ENCODE measurements at places on chromosomes 7 and 10. TPM values are rescaled to one million over a fixed set of nuclear protein-coding genes. Genes with fewer than 3 reads are reported as not detected.

Gene GRK5
- total RNA-seq = 12.1 TPM

Gene TEX36
- not detected for total RNA-seq

Gene PTPN20
- total RNA-seq = 4.3 TPM

Gene NUDCD3
- 62.9 TPM for total RNA-seq

Gene IFIT3
- 5.9 TPM for total RNA-seq

Gene DNAJB6
- total RNA-seq = 101 TPM

Gene OR2A42
- total RNA-seq = not detected

Gene UNCX
- total RNA-seq = not detected

Gene HYAL4
- total RNA-seq = not detected

Gene TACR2
- total RNA-seq = 0.33 TPM

Gene HABP2
- 0.07 TPM for total RNA-seq

Gene DNAJC2
- total RNA-seq = 38.5 TPM

Gene CBLL1
- total RNA-seq = 30.9 TPM

Gene A1CF
- not detected for total RNA-seq

Gene NPFFR1
- not detected for total RNA-seq

Gene GIMAP8
- total RNA-seq = not detected

Gene PDE6C
- total RNA-seq = not detected

Gene TES
- 58.2 TPM for total RNA-seq

Measured in A549 treated with CORT108297 at 1 μM for 4 hours (cell line).